Forelimb muscle (tissue), 1 donor: ENCODE measurements at places on chromosomes 12 and 14. TPM values are rescaled to one million over a fixed set of nuclear protein-coding genes. Genes with fewer than 3 reads are reported as not detected.

Gene CCDC184
- polyA plus RNA-seq: 3.0 TPM

Gene POP5
- polyA plus RNA-seq: 24.5 TPM

Gene ADAM20
- 0.06 TPM for polyA plus RNA-seq

Gene VAMP1
- polyA plus RNA-seq: 9.7 TPM

DNA sequence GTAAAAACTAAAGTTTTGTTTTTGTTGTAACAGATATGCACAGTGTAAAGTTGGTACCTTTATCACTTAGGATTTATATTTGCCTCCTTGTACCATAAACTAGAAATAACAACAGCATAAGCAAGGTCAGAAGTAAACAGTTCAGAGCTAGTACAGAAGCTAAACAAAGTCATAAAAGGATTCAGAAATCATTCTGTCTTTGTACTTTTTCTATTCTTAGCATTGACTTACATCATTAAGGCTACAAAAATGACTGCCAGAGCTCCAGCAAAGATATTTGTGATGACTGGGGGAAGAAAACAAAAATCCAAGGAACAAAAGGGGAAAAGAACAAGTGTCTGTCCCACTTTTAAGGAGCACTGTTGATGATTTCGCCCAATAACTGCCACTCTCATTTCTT lies 347.2 kb downstream of the CCDC91 start:
- no peak for DNase-seq

- DNase-seq: no peak
Measured at GRCh38 chr12:108484431-108484830, 30.6 kb upstream of the FICD start.

GRCh38 chr14:23570806-23571483 lies 3.4 kb upstream of the AP1G2 start:
- DNase-seq: no peak

DNA sequence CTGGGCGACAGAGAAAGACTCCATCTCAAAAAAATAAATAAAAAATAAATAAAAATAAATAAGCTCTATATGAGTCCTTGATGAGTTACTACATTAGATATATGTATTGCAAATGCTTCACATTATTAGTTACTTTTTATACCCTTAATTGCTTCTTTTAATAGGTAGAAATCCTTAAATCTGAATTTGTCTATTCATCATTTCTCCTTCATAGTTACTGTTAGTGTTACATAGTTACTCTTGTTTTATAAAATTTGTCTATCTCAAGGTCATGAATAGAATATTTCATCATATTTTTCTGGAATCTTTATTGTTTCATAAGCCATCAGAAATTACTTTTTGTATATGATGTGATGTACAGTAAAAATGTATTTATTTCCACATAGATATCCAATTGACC lies 1624.8 kb upstream of the FLRT2 start:
- DNase-seq: no peak
